Left lung (tissue), 14 donors: ENCODE measurements at places on chromosomes 12 and 14. TPM values are rescaled to one million over a fixed set of nuclear protein-coding genes. Genes with fewer than 3 reads are reported as not detected.
A peak's percentile ranks its signal among the peaks of the same experiment; 100 is the strongest.

MGP gene
- total RNA-seq: 651 TPM

PSMC6 gene
- 68.5 TPM for total RNA-seq

MYO1H gene
- total RNA-seq: 0.31 TPM

CCDC196 gene
- total RNA-seq: not detected

SLC25A47 gene
- not detected for total RNA-seq

GRIN2B gene
- 0.17 TPM for total RNA-seq

DNA sequence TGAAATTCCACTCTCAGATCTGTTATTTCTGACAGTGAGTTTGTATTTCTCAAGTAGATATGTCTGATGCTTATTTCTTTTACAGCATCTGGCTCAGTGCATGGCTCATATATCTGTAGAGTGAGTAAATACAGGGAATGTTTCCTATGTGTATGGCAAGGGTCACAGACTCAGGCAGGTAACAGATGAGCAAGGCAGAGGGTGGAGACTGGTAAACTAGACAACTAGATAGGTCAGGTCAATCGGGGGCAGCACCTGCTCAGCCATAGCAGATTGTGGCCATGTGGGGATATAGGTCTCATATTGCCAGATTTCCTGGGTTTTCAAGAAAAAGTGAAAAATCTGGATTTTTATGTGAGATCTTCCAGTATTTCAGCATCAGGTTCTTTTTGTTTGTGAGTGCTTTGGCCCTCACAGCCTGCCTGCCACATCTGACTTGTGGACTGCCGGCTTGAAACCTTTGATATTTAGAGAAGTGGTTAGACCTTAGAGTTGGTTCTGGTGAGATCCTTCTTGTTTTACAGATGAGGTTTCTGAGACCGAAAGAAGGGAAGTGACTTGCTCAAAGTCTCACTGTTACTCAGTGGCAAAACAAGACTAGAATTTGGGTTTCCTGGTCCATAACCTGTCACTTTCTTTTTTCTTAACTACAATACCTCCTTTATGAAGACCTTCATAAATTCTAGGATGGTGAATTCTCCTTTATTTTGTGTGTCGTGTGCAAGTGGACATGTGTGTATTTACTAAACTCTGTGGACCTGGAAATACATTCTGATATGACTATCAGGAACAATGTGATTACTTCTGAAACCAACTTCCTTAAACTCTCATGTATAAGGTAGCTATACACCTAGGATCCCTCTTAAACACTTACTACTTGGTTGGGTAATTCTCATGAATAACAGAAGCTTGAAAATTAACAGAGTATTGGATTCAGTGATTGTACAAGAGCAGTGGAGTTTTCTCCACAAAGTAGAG, 34.4 kb downstream of the PROX2 start:
- no peak for DNase-seq

- no peak for DNase-seq
Observed at GRCh38 chr14:59582161-59582560, 5.5 kb upstream of the CCDC175 start.

DNA sequence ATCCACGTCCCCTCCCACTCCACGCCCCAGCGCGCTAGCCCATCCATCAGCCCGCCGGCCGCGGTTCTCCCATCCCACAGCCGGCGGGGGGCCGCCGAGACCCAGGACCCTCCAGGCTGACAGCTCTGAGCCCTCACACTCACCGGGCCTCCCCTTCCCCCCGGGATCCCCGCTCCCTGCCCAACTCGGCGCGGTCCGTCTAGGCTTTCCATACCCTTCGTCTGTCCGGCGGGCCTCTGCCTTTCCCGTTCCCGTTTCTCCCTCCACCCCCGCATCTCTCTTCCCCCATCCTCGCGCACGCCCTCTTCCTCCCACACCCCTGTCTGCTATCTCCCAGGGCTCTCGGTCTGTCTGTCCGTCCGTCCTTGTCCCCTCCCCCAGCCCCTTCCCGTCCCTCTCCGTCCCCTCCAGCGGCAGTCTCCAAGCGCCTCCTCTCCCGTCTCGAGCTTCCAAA, 726 bp downstream of the ZFHX2 start:
- DNase-seq: no peak

GRCh38 chr14:102991376-102991775, 66.0 kb downstream of the CDC42BPB start:
- DNase-seq: no peak

GRCh38 chr12:52084491-52085231, 5.2 kb downstream of the SMIM41 start:
- no peak for DNase-seq

DNA sequence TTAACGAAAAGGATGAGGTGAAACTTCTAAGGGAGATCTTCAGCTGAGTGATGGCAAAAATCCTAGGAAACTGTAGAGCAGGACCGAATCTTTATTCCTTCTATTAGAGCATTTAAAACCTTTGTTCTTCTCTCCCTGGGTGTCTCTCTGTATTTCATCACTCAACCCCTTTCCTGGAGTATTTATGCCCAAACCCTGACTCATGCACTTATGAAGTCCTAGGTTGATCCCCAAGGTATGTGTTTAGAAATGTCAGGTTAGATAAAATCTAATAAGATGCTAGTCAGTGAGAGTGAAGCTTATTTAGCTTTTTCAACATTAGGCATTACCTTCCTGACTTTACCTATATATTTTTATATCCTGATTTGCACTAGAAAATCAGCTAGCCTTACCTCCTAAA, 239.8 kb upstream of the NPAS3 start:
- DNase-seq: no peak

DNA sequence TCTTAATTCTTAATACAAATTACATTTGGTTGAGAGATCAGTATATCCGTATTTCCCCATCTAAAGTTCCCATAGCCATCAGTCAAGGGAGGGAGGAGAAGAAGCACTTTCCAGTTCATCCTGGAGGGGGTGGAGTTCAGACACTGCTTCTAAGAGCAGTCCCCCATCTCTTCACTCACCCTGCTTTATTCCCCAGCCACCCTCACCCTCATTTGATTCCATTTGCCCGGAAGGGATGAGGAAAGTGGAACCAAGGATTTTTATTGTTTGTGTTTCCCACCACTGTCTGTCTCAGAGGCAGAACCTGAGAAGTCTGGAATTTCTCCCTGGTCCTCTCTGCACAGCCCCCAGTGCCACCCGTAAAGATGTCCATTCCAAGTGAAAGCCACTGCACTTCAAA, 134.2 kb upstream of the HIF1A start:
- no peak for DNase-seq

DNA sequence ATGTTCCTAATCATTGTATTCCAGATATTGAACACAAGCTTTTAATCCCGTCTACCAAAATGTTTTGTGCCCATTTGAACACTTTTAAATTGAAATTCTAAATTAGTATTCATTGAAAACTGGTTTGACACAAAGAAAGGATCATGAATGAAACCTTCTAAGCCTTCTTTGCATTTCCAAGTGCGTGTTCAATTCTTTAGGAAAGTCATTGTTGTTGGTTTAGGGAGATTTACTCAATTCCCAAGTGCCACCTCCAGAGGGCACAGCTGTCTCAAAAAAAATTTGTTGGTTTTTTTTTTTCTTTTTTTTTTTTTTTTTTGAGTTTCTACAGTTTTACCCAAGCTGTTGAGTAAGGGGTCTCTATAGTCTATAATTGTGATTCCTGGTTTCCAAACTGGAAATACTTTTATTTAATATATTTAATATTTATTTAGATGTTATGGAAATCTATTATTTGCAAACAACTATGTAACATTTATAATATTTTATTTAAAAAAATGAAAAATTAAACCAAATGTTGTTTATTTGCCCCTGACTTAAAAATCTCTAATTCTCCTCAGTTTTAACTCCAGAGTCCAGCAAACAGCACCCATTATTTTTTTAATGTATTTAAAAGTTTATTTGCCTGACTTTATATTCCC, 79.9 kb downstream of the NEDD1 start:
- no peak for DNase-seq

DNA sequence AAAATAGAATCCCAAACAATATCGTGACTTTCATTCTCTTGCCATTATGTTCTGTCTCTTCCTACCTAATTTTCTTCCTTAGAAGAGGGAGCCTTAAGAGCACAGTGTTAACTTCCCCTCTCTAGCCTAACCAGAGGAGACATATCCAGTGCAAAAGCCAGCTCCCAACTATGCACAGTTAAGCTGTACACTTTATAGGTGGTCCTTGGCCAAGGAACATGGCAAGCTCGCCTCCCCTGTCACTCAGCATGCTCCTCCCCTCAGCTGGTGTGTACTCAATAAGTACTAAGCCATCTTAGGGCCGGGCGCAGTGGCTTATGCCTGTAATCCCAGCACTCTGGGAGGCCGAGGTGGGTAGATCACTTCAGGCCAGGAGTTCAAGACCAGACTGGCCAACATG, 255.1 kb upstream of the TMPO start:
- no peak for DNase-seq

DNA sequence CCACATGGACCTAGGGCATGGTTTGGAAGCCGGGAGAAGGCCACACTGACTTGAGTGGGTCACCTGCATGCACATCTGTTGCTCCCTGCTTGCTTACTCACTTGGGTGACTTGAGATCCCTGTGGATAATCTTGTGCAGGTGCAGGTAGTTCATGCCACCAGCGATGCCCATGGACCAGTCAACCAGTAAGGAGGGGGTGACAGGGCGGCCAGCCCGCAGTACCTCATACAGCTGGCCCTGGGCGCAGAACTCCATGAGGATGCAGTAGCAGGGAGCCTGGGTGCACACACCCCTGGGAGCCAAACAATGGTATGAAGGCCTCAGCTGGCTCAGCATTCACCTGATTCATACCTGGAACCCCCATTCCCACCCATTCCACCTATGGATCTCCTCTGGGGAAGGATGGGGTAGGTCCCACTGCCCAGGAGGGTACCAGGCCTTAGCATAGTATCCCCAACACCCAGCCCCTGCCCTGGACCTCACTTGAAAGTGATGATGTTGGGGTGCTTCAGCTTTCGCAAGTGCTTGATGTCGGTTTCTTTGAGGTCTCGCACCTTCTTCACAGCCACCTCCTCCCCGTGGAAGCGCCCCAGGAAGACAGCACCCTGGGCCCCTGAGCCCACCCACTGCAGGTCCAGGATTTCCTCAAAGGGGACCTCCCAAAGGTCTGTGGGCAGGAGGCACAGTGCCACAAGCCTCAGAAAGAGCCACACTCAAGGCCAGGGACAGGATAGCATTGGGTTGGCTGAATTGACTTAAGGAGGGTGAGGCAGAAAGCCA, 13.1 kb downstream of the MAP3K12 start:
- DNase-seq: no peak

- DNase-seq: no peak
Observed at GRCh38 chr14:43168371-43168925, 1338.6 kb downstream of the FSCB start.

GRCh38 chr12:108240027-108240785, 98.9 kb downstream of the CMKLR1 start:
- no peak for DNase-seq

GRCh38 chr14:63039866-63040265, 5.4 kb downstream of the KCNH5 start:
- peak; percentile 24 for DNase-seq

DNA sequence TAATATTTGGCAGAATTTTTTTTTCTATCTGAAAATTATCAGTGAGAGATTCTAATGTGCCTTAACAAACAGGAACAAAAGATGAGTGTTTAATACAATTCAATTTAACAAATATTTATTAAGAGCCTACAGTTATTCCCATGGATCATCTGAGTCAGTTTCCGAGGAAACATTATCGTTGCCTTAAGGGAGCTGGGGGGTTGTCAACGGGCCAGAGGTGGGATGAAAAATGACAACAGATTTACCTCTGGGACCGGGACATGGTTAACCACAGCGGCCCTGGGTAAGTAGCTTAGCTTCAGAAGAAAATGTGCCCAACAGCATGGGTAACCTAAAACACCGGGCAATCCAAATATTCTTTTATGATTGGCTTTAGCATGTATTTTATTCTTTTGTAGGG, 113.6 kb downstream of the DAD1 start:
- no peak for DNase-seq

- no peak for DNase-seq
Observed at GRCh38 chr12:5138845-5139244, 95.2 kb downstream of the KCNA5 start.

GRCh38 chr12:64139021-64139420, 83.1 kb downstream of the KICS2 start:
- DNase-seq: no peak

GRCh38 chr14:89349171-89350008, 67.6 kb downstream of the FOXN3 start:
- DNase-seq: no peak

DNA sequence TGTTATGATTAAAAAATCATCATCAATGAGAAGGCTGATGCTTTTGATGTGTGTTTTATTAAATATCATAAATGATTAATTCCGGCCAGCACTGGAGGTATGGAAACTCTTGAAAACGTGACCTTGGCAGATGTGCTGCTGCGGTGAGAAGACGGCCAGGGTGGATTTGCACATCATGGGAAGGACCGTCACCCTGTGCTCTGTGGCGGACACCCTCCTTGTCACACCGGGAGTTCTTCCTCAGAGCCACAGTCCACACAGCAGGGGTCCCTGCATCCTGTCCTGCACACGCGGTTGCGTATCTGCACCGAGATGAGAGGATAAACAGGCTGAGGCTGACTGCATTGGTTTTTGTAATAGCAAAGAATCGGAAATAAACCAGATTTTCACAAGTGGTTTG, 33.5 kb downstream of the FZD10 start:
- DNase-seq: no peak

GRCh38 chr12:78540606-78541336, 323.8 kb upstream of the SYT1 start:
- DNase-seq: no peak

DNA sequence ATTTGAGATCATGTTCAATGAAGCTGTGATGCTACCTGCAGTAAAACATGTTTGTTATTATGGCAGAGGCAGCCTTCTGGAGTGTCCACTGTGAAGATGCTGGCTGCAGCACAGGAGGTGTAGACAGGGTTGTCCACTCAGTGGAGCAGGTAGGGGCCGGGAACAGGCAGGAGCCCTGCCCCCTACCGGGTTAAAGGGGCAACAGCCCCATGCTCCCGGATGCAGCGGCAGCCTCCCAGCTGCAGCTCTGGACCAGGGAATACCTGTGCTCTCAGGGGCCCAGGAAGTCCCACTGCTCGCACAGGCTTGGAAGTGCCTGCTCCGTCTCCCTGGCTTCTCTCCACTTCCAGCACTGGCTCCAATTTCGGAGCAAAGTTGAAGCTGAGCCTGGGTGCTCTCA, 401.6 kb downstream of the FOXG1 start:
- DNase-seq: peak; percentile 61

- no peak for DNase-seq
Observed at GRCh38 chr14:61719344-61720293, 24.3 kb downstream of the HIF1A start.

DNA sequence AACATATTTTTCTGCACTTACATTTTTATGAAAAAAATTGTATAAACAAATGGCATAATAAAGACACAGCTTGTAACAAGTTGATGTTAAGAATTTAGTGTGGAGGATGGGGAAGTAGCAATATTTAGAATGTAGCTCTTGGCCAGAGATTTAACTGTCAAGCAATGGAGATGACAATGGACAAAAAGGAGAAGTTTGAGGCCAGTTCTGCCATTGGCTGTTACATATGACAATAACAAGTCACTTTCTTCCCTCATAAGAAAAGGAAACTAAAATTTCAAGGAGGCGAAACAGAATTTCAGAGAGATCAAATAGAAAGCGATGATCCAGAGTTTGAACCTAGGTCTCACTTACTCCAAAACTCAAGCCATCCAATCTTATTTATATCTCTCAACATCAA, 122.8 kb upstream of the CCDC175 start:
- no peak for DNase-seq

- no peak for DNase-seq
Observed at GRCh38 chr12:65685514-65685913, 138.8 kb upstream of the HMGA2 start.
